ENCODE measurements at places on chromosomes 3 and 15.

- DNase-seq, result no peak
These were observed 108.3 kb downstream of the IL20RB start for GRCh38 chr3:137066092-137066491.

DNA sequence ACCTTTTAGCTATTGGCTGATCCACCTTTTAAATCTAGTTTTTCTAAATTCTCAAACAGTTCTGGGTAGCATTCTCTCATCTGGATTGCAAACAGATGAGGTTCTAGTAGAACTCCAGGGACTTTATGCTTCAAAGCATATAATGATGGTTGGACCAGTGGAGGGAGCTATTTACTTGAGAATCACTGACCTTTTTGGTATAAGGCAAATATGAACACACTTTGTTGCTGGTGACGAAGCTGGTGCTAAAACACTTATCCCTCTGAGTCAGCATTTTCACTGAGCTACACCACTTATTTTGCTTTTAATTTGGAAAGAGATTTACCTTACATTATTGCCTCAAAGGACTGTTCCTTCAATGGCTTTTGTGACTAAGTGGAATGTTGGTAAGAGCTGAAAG lies 58.6 kb upstream of the SLITRK3 start:
- DNase-seq, result peak; percentile 61

GRCh38 chr3:149401212-149401925 lies 23.9 kb upstream of the TM4SF1 start:
- DNase-seq, result no peak

- no peak for DNase-seq
These were observed 55.0 kb downstream of the GLB1 start for GRCh38 chr3:33041909-33042308.

GRCh38 chr15:25803036-25803435 lies 60.1 kb downstream of the ATP10A start:
- no peak for DNase-seq

- DNase-seq, result no peak
These were observed 13.3 kb downstream of the EIF3J start for GRCh38 chr15:44550256-44550655.

DNA sequence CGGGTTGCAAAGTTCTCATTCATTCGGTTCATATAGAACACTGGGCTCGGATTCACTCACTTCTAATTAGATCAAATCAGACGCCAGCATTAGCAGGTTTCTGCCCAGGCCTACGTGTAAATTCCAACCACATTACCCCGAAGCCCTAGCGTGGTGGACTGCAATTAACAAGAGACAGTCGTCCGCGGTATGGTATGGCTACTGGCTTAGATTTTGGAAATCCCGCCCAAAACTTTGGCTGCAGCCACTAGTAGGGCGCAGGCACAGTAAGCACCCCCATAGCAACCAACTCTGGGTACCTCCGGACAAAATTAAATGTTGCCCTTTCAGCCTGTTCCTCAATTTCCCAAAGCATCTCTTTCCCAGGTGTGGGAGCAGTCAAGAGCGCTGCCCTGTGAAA lies 771 bp downstream of the RARRES1 start:
- no peak for DNase-seq

DNA sequence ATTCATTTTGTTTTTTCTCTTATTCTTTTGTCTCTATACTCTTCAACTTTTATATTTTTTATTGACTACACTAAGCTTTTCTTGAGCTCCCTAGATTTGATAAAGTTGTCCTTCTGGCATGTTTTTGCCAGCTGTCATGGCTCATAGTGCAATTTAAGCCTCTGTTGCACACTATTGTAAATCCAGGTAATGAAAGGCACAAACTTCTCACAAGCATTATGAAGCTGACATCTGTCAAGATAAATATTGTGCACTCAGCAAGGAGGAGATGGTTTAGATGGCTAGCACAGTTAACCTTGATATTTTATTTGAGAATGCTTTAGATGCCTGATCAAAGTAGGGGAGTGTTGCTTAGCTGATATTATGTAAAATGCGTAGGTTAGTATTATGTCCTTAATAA lies 1280.9 kb downstream of the NSUN3 start:
- DNase-seq, result no peak

GRCh38 chr3:158830391-158830790 lies 28.5 kb downstream of the MFSD1 start:
- no peak for DNase-seq

- no peak for DNase-seq
These were observed 207.1 kb downstream of the LRRN1 start for GRCh38 chr3:4006288-4006687.

DNA sequence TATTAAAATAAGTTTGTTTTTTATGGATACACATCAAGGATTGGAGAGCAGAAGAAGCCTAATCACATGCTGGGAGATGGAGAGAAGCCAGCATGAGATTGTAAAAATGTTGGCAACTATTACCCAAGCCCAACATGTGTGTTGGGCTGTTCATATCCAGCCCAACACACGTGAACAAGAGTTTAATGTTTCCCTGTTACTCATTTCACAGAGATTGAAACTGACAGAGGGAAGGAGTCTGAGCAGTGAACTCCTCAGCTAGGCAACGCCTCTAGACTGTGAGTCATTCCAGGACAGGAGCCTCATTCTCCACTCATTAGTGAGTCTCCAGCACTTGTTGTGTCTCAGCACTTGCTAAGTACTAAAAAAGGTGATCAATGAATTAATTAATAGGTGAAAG lies 43.2 kb upstream of the CMSS1 start:
- DNase-seq, result no peak

DNA sequence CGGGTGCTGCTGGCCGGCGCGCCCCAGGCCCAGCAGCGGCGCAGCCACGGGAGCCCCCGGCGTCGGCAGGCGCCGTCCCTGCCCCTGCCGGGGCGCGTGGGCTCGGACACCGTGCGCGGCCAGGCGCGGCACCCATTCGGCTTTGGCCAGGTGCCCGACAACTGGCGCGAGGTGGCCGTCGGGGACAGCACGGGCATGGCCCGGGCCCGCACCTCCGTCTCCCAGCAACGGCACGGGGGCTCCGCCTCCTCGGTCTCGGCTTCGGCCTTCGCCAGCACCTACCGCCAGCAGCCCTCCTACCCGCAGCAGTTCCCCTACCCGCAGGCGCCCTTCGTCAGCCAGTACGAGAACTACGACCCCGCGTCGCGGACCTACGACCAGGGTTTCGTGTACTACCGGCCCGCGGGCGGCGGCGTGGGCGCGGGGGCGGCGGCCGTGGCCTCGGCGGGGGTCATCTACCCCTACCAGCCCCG lies 777 bp downstream of the LOXL1 start:
- DNase-seq, result peak; percentile 21

DNA sequence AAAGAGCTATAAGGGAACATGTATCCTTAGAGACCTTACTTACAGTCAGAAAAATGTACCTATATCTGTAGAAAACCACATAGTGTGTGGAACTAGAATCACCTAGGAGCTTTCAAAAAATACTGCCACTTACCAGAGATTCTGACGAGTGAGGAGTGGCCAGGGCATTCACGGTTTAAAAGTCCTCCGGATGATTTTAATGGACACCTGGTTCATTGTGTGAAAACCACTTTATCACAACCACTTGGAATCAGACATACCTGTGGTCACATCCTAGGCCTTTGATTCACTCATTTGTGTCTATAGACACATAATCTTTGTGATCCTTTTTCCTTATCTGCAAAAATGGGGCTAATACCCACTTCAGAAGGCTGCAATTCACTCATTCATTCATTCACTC lies 159.8 kb downstream of the MBNL1 start:
- DNase-seq, result no peak

GRCh38 chr15:72227192-72227586 lies 3.8 kb downstream of the PKM start:
- no peak for DNase-seq

- no peak for DNase-seq
These were observed 61.8 kb upstream of the RPL32 start for GRCh38 chr3:12903000-12903800.

DNA sequence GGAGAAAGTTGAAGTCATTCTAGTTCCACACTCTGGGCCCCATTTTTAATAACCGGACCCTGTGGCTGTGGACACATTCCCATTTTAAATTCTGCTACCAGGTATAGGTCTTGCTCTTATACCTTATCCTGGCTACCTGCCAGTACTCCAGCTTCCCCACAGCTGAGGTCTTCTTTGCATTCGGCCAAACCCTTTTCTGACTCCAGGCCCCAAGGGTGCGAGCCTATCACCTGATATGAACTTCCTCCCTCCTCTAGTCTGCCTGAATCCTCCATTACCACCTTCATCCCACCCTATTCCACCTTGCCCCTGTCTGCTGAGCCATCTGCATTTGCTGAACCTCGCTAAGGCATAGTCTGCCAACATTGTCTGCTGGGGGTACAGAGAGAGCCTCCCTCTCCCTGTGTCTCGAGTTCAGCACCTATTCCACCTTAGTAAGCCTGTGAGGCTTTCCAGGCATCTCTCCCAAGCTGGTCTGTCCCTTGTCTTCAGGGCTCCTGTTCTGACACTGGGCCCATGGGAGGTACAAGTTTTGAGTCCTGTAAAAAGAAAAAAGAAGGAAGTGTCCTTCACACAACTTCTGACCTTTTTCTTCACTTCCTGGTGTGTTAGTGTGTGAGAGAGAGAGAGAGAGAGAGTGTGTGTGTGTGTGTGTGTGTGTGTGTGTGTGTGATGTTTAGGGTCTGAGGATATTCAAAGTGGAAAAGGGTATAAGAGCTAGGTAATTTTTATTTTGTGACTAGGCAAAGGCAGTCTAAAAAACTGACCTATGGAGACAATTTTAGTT lies 27.0 kb downstream of the PDE8A start:
- DNase-seq, result no peak

DNA sequence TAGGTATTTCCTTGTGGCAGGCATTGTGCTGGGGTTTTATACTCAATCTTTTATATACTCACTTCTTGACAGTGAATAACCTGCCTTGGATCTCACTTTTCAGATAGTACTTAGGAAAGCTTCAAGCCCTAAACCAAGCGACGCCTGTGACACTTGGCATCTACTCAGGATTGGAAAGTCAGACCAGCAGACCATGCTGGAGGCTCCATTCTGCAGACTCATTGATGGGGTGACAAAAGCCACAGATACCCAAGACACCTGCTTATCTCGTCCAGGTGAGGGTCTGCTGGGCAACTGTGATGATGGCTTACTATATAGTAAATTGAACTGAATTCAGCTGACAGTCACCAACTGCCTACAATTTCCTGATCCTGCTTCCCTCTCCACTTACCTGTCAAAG lies 79.4 kb upstream of the MRPS22 start:
- DNase-seq, result no peak

- no peak for DNase-seq
These were observed 41.8 kb upstream of the SLC6A11 start for GRCh38 chr3:10774129-10774670.

DNA sequence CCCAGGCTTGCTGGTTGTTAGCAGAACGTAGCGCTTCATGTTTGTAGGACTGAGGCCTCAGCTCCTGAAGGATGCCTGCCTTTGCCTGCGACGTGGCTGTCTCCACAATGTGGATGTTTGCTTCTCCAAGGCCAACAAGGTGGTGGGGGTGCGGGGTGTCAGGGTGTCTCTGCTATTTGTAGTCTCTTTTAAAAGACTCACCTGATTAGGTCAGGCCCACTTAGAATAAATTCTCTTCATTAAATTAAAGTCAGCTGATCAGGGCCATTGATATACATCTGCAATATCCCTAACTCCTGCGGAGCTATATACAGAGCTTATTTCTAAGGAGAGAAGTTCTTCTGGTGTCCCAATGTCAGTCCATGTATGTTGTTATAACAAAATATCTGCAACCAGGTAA lies 44.8 kb downstream of the PTPRG start:
- DNase-seq, result no peak

DNA sequence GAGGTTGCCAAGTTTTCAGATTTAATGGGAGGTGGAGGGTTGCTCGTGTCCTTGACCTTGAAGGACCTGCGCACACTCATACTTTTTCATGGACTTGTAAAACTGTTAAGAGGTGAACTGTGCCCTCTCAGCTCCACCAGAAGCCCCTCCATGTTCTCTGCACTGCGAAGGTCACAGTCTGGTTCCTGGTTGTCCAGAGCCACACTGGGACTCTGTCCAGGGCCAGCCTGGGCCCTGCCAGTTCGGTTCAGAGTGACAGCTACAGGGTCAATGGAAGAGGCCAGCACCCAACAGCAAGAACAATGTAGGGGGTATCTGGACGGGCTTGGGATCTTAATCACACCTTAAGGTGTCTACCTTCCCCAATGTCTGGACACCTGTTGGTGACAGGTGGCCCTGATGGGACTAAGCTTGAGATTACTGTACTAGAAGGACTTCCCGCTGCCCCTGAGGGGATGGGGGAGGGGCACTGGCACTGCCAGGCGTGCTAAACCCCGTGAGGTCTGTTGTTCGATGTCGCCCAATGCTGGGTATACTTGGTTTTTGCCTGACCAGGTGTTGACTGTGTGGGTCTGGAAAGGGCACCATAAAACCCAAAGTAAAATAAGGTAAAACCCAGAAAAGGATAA lies 34.7 kb downstream of the GRK7 start:
- no peak for DNase-seq

DNA sequence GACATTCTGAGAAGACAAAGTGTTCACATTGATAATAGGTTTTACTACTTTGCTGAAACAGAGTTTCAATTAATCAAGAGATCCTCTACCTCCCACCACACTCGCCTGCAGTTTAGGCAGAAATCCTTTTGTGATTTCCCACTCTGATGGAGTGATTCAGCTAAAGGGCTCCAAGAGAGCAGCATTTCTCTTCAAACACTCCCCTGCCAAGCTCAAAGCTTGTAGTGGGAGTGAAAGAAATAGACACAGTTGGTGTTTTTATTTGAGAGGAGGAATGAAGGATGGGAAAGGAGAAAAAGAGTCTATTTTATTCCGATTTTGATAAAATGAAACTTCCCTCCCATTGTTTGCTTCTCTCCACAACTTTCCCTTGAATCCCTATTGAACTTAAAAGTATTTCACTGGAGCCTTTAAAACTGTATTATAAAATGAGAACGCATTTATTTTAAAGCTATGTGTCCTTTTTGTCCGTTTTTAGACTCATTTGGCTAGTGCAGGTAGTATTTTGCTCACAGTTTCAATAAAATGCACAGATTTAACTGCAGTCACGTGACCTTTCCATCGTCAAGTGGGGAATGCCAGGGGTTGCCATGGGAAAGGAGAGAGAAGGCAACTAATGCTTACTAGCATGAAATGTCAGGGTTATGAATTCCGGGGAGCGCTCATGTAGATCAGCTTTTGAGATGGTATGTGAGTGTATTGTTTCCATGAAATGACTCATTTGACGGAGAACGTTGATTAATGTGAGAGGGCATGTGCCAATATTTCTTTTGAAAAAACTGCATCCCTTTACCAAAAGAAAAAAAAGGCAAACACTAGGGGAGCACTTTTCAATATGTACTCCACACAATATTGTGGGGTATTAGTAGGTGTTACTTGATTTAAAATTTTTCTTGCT lies 7.7 kb upstream of the OSBPL11 start:
- DNase-seq, result no peak
